ENCODE measurements at places on chromosomes 2 and 18.

DNA sequence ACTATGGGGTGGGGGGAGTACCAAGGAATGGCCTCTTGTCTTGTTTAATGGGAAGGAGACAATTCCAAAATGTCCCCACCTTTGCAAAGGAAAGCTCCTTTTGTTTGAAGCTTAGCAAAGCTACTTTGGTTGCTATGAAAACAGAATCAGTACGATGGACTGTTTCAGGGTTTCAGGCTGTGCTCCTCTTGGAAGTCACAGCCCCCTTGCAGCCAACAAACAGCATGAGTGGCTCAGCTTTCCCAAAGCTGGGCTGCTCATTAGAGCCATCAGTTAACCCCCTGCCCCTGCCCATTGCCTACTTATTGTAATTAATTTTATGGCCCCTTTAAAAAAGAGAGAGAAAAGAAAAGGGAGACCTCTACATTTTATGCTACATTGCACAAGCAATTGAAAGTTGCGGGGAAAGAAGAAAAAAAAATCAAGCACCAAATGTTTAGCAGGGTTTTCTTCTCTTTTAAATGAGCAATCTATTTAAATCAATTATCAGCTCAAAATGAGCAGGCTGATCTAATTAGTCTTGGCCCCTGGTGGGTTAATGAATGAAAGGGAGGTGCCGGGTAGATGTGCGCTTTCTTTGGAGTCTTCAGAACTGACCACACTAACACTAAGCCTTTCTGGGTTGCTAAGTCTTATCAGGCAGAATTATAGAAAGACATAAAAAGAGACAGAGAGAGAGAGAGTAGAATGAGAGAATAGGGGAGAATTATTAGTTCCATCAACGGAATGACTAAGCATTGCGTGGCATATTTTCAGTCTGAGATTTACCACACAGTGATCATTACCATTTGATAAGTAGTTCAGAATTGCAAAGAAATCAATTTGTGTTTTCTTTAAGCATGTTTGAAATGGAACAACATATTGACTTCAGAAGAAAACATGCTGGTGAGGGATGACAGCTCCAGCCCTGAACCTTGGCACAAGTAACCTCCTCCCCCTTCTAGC lies 284.9 kb downstream of the INSIG2 start:
- no peak for DNase-seq

DNA sequence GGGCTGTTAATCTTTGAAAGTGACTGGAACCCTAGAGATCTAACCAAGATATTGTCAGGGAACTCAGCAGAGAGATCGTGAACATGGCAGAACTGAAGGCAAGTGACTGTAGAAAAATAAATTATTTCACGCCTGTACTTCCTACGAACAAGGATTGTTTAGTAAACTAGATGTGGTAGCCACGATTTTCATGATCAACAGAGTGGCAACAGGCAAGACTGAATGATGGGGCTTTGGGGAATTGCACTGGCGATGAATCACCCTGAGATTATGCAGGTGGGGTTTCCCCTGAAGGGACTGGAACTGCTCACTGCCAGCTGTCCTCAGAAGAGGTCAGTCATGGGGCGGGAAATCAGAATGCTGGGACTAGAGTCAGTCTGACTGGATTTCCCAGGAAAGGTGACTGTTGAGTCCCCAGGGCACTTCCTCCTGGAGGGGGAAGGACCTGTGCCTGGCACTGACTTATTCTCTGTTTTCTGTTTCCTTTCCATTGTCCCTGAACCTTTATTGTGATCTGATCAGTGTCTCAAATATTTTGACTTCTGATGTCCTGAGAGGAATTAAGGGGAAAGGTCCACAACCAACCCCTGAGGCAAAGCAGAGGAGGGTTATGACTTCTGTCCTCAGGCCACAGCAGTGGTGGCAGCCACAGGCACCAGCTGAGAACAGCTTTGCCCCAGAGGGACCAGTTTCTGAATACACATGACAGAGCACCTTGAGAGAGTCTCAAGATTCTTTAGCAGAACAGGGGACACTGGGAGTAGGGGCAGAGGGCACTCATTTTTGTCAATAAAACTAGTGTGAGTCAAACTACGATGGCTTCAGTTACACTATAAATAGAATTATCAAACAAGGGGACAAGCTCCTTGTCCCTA lies 70.0 kb downstream of the NAB1 start:
- DNase-seq, result peak; percentile 70

- DNase-seq, result no peak
Measured at GRCh38 chr18:34221971-34222306, 2.8 kb downstream of the NOL4 start.

GRCh38 chr18:76340410-76340809 lies 154.6 kb downstream of the ZNF516 start:
- no peak for DNase-seq

DNA sequence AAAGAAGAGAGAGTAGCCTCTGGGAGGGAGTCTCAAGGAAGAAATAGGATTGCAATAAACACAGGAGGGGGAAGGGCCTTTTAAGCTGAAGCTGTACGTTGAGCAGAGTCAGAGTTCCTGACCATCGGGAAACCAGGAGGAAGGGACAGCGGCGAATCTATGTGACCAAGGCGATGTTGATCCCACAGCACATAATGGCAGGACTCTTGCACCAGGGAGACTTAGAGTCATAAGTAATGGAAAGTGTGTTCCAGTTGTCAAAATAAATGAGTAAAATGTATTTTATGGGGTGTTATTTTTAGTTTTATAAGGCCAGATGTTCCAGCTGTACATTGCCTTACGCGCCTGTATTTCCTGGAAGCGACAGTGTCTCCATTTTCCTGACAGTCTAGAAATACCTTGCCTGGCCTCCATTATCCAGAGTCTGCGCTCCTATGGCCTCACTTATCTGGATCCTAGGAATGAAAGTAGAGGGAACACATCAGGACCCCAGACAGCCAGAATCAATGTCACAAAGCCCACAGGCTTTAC lies 152.8 kb upstream of the COPS8 start:
- no peak for DNase-seq

- DNase-seq, result peak; percentile 23
Measured at GRCh38 chr2:172972005-172972619, 103.5 kb upstream of the MAP3K20 start.

GRCh38 chr18:53797998-53798495 lies 426.4 kb downstream of the MBD2 start:
- DNase-seq, result no peak
